ENCODE measurements at places on chromosomes 7 and 10.

- no peak for DNase-seq
Observed at GRCh38 chr10:137031-137430, 1.8 kb downstream of the ZMYND11 start.

DNA sequence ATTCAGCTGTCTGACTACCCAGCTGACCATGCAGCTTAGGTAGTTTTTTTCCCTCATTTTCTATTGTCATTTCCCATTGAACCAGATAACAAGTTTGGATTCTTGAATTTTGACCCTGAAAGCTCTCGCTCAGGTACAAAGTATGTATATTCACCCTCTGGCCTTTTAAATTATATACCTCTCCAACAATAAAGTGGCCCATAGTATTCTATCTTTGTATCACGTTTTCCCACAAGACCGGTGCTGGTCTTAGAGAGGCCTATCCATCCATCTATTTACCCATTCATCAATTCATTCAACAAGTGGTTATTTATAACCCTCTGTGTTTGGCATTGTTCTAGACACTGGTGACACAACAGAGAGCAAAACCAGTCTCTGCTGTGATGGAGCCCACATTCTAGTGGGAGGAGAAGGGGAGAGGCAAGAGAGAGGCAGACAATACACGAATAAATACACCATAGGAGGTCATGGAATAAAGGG is 35.2 kb upstream of the NPSR1 start:
- no peak for DNase-seq

DNA sequence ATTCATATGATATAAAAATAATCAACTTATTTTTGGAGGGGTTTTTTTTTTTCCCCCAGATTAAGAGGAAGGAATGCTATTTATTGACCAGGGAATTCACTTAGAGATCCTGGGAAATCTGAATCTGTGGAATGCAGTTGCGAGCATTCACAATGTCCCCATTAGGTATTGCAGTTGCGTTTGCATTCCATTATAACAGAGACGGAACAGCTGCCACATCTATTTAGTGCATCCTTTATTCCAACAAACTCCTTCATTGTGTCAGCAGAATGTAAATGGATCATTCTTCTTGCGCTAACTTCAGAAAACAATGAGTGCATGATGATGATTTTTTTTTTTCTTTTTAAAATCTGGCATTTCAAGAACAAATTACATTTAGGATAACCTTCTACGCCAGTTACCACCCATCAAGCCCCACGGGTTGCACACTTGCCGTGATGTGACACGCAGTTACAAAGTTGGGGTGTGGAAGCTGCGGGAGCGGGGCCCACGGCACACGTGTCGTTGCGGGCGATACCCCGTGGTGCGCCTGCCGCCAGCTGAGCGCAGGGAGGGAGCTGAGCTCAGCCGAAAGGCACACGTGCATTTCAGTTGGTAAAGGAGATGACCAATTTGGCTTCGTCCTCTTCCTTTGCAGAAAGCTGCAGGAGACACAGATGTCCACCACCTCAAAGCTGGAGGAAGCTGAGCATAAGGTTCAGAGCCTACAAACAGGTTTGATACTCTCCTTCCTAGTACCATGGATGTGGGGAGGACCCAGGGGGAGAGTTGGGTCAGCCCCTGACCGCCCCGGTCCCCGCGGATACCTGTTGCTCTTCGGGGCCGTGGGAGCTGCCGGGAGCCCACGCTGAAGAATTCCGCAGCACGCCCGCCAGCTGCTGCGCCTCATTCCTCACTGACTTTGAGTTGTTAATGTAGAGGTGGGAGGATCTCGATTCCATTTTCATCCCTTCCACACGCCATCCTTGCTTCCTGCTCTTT is 175.3 kb upstream of the SH2B2 start:
- no peak for DNase-seq

DNA sequence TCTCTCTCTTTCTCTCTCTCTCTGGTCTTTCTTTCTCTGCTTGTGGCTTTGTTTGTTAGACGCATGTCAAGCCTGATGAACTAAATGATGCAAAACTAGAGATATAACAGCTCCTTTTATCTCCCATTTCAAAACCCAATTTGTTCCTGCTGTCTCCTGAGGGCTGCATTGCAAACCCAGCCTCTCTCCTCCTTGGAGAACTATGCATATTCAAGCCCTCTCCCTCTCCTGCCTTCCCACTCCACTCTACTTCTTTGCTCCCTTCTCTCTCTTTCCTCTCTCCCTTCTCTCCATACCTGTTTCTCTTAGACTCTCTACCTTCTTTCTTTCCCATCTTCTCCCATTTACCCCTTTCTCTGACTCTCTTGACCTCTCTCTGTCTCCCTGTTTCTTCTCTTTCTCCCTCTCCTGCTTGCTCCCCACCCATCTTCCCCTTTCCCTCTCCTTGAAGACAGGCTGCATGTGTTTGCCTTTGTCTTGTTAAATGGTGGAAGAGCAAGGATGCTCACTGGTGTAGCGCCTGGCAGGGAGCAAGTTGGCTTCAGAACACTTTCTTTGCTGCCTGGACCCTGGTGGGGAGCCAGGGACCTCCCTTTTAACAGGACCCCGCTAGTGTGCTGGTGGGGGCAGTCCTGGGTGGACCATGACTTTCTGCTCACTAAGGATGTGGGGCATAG is 142.9 kb downstream of the CDH23 start:
- DNase-seq: no peak

DNA sequence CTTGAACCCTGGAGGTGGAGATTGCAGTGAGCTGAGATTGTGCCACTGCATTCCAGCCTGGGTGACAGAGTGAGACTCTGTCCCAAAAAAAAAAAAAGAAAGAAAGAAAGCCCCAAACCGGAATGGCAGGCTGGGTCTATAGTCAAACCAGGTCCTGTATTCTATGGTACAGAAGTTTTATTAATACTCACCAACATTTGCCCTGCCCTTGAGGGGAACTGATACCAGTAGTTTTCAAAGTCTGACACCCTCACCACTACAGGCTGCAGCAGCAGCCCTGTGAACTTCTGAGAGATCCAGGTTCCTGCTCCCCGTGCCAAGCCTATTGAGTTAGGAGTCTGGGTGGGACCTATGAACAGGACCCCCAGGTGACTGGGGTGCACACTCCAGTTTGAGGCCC is 80.6 kb downstream of the RGS10 start:
- no peak for DNase-seq

DNA sequence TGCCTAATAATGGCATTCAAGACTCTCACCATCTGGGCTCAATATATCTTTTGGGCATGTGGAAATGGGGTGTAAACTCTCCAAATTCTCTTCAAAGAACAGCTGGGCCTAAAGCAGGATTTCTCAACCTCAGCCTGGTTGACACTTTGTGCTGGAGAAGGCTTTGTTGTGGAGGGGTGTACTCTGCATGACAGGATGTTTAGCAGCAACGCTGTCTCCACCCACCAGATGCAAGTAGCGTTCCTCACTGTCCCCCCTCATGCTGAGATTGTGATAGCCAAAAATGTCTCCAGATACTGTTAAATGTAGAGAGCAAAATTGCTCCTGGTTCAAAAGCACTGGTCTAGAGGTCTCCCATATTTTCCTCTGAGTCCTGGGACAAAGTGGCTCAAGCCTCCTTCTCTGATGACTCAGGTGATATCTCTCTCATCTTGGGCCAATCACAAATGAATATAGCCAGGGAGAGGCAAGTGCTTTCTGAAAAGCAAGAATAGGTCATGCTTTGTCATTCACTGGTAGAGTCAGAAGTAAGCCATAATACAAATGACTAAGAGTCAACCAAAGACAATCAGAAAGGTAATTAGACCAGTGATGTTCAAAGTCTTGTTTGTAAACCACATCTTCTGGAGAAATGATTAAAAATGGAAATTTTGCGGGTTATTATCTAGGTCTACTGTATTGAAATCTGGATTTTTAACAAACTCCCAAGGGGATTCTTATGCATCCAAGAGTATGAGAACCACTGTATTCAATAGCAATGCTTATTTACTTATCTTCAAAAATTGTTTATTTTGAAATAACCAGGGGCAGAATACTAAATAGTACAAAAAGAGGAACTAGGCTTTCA is 330.8 kb downstream of the PTEN start:
- DNase-seq: no peak

GRCh38 chr7:158450476-158451124 is 137.0 kb downstream of the PTPRN2 start:
- DNase-seq: no peak

DNA sequence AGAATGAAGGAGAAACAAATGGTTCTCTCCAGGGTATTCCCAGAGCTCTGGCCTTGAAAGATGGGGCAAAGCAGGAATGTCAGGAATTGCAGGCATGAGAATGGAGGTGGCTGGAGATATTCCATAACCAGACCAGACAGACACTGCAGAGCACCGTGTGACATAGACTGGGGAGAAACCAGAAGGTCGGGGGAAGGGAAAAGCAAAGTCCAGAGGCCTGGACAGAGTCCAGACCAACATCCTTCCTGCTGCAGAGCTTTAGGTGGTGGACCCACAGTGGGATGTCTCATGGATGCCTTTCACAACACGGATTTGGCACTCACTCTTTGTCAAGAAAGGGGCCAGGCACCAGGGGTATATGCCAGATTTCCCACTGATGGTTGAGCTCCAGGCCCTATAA is 177.2 kb upstream of the INHBA start:
- DNase-seq: no peak

DNA sequence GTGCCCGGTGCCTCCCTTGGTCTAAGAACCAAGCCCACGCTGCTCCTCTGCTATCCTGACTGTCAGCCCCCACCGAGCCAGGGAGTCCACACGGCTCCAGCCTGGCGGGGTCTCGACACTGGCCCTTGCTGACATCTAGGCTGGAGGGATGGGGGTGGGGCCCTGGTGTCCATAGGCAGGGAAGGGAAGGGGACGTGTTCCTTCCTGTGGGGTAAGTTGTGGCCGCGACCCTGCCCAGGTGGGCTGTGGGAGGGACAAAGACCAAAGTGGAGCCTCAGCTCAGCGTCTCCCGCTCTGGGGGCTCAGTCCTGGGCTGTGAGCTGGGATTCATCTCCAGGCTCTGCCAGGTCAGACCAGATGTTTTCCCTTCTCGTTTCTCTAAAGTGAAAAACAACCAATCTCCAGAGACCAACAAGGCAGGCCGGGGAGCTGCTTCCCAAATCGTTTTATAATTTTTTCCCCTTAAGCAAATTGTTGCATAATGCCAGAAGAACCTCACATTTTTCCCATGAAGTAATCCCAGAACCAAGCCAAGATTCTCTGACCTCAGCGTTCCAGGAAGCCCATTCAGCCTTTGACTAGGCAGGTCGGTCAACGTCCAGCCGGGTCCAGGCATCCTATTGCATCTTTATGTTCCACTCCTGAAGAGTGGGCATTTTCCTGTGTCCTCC is 101.2 kb downstream of the RGS10 start:
- DNase-seq: no peak

DNA sequence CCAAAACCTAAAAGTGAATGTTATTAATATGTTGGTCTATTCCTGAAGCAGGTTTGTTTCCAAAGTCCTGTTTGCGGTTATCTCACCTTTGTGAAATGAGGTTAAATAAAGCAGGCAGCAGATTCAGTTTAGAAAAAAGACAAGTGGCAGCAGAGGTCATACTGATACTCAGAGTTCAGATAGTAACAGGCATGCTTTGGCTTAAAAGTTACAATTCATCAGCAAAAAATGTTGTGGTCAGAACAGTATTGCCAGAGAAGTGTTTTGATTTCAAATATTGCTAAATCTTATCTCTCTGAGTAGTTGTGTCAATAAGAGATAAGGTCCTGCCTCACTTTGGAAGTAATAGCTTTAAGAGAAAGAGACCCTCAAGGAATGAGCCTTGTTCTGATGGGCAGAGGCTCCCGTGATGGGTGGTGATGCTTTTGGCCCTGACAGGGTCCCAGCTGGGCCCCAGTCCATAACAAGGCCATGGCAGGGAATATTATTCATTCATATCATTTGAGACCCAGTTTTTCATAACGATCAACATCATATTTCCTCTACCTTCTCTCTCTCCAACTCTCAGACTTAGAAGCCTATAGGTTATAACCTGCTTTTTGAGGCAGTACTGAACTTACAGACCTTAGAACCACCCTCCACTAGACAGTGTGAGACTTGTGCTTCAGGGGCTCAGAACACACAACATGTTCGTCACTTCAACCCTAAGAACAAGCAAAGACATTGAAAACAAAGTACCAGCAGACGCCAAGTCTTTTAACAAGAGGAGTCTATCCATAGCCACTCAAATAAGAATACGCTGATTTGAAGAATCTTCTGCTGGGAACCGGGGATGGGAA is 58.5 kb upstream of the AHR start:
- DNase-seq: no peak

DNA sequence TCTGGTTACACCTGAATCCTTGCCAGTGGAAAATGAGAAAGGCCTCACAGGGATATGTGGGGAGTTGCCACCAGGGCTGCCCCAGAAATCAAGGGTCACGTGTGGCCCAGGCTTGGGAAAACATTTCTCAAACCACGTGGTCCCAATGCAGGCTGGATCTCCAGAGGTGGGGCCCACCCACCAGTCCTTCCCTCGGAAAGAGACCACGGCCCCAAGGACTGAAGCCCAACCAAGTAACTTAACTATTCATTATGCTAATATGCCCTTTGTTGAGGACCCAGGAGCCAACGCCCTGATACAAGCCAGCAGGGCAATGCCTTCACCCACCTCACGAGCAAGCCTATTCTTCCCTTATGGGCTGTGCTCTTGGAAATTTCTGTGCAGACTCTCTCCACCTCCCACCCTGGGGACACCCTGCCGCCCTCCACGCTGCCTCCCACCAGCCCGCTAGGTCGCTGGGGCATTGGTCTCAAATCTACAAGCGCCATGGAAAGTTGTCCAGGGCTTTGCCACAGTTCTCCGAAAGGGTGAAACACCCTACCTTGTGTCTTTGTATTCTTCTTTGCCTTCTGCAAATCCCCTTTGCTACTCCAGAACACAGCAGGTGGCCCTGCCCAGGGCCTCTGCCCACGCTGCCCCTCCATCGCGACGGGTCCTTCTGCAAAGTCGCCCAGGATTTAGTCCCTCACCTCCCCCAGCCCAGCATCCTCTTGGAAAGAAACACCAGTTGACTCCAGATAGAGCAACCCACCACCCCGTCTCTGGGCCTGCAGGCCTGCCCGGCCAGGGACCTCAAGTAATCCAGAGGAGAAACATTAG is 8.8 kb downstream of the TNS3 start:
- no peak for DNase-seq

GRCh38 chr10:100781145-100781665 is 35.8 kb downstream of the PAX2 start:
- no peak for DNase-seq

- DNase-seq: no peak
Observed at GRCh38 chr10:24452030-24452429, 243.1 kb downstream of the KIAA1217 start.

- DNase-seq: no peak
Observed at GRCh38 chr10:132757171-132757570, 28.8 kb downstream of the NKX6-2 start.

- DNase-seq: no peak
Observed at GRCh38 chr10:105674448-105674847, 1033.4 kb downstream of the SORCS3 start.

Measured in stimulated activated CD4-positive, alpha-beta T cell treated with anti-CD3 and anti-CD28 coated beads, TNF-alpha, amount 100 ng/mL, for 1 hour (primary cell).